ENCODE measurements at places on chromosomes 12 and 14.

GRCh38 chr12:92419201-92419600 is 273.6 kb upstream of the BTG1 start:
- no peak for DNase-seq

DNA sequence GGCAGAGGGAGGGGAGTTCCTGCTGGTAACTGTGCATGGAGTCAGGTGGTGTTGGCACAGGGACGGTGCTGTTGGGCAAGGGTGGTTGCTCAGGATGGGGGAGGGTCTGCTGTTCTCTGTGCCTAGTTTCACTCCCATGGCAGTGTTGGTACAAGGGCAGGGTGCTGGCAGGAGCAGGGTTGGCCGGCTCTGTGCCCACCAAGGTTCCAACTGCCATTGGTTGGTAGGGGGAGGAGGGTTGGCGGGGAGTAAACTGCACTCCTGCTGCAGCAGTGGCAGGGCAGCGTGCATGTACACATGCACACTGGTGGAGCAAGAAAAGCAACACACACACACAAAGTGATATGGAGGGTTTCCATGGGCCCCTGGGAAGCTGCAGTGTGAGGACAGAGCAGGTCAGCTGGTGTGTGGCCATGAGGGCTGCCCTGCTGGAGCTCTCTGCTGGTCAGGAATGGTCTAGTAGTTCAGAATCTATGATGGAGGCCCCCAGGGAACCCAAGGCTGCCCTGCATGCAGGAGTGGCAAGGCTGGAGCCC is 269.9 kb upstream of the MGAT4C start:
- no peak for DNase-seq

DNA sequence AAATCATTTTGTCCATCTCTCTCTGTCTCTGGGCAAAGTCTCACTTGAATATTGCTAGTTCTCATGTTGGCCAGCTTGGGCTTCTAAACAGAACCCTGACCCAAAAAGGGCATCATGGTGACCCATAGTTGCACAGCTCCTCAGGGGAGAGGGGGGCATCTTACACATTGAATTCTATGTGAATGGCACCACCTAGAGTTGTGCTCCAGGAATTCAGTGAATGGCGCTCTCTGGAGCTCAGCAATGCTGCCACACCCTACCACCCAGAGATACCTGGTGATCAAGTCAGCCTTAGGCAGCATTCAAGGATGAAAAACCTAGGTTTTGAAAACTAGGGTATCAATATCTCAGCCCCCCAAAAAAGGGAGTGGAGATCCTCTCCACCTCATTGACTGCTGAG is 50.6 kb downstream of the SMUG1 start:
- no peak for DNase-seq

DNA sequence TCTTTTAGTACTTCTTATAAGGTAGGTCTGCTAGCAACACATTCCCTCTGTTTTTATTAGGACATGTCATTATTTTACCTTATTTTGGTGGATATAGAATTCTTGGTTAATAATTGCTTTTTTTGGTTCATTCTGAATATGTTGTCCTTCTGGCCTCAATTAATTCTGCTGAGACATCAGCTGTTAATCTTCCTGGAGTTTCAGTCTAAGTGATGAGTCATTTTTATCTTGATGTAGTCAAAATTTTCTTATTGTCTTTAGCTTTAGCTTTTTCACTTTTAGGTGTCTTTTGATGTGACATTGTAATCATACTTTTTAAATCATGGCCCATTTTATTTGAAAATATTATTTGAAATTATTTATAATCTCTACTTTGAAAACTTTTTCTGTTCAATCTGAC is 104.9 kb upstream of the PMCH start:
- DNase-seq = no peak

GRCh38 chr14:42856106-42856505 is 1249.4 kb downstream of the LRFN5 start:
- DNase-seq = no peak

DNA sequence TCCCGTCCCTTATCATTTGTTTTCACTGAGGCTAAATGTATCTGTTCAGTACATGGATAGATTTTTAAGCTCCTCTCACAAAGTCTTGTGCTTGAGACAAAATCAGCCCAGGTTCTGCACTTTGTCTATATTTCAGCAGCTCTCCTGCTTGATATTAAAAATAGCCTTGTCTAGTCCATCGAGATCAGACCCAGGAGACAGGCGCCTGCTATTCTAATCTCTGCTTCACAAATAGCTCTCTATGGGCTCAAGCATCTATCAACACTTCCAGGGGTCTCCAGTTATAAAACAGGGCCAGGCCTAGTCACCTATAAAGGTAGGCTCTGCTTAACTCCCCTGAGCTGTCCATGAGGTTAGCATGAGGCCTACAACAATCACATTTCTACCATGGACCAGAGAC is 62.5 kb downstream of the ZFP36L1 start:
- DNase-seq = no peak

Data from H54 (cell line).